ENCODE measurements at places on chromosomes 3 and 15.
A peak's percentile ranks its signal among the peaks of the same experiment; 100 is the strongest.

- peak; percentile 89 for DNase-seq
Measured at GRCh38 chr15:41944313-41944940, 27.9 kb downstream of the EHD4 start.

DNA sequence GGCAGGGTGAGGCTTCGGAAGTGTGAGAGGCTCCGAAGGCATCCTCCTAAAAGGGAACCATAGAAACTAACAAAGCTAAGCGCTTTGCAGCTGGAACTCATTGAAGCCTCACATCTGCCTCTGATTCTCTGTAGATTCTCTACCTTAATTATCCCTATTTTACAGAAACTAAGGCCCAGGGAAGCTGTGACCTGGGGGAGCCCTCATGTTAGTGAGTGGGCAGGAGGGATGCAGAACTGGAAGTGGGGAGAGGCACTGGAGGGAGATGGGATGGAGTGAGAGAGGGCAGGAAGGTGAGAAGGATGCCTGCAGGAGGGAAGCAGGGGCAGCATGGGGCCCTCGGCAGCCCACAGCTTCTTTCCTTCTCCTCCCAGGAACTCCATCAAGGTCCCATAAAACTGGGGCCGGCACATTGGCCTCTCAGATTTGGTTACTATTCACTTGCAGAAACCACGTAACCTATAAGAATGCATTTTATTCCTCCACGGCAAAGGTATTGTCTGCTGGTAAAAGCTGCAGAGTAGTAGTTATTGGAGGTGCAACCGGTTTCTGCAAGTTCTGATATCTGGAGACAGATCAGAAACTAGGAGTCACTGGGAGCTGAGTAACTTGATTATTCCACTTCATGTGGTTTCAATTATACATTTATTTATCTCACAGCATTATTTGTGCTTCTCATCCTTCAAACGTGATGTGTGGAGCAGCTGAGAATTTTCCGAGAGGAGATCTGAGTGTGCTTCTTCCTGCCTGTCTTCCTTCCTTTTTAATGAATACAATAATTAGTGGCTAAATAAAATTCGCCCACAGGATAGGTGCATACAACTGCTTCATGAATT, 24.0 kb upstream of the CHCHD6 start:
- no peak for DNase-seq

DNA sequence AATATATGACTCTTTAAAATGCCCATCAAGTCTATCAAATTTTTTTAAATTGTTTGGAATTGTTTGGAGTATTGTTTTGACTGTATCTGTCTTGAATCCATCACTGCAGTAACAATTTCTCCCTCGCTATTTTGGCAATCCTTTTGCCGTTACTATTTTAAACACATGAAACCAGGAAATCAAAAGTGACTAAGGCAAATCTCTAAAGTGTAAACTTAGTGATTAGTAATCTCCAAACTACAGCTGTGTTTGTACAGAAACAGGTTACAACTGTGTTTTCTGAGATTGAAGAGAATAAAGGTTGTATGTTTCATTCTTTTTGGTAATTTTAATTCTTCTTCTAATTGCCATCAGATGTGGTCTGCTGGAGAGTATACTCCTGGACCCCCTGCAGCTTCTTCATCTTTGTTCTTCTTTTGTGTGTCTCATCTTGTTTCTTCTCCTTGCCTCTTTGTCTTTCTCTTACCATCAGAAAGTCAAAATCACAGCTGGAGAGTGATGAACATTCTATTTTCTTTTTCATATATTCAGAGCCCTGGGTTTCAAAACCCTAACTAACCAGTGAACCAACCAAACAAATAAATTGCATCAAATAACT, 465.4 kb downstream of the RBMS3 start:
- no peak for DNase-seq

GRCh38 chr3:34078418-34078817, 280.0 kb downstream of the PDCD6IP start:
- DNase-seq: no peak

DNA sequence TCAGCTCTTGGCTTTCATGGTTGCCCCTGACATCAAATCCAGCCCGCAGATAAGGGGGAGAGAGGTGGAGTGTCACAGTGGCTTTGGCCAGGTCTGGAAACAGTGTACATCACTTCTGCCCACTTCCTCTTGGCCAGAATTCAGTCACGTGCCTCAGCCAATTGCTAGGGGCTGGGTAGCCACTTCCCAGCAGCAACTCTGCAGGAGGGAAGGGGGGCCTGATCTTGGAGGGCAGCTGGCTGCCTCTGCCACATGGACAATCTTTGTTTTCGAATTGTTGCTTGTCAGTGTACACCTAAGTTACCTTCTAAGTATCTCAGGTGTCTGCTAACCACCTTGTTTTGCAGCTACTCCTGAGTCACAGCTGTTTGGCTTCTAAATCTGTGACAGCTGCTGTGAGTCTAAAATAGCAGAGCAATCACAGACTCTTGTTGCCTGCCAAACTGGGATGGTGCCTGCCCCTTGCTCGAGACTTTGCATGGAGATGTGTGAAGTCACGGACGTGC, 41.0 kb upstream of the LIMD1 start:
- DNase-seq: no peak

DNA sequence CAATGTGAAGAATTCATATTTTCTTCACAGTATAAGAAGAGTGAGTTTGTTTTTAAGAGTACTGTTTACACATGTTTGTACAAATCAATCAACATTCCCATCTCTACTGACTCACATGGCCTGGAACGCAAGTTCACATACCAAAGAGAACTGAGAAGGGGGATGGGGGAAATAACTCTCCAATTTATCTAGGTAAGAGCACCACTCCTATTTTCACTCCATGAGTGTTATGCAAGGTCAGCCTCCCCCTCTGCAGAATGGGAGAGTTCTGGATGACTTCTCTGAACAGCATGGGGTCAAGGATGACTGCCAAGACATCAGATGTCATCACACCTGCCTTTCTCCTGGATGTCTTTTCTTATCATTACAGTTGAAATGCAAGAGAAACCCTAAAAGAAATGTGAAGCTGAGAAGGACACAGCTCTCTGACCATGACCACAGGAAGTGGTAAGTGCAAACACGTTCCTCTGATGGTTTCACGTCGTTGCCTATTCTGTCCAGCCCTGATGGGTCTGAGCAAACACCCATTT, 95.2 kb downstream of the SEMA6D start:
- peak; percentile 4 for DNase-seq

- DNase-seq: no peak
Measured at GRCh38 chr3:44334326-44334725, 4.2 kb upstream of the TCAIM start.

GRCh38 chr3:50111757-50112156, 23.0 kb downstream of the RBM5 start:
- no peak for DNase-seq

DNA sequence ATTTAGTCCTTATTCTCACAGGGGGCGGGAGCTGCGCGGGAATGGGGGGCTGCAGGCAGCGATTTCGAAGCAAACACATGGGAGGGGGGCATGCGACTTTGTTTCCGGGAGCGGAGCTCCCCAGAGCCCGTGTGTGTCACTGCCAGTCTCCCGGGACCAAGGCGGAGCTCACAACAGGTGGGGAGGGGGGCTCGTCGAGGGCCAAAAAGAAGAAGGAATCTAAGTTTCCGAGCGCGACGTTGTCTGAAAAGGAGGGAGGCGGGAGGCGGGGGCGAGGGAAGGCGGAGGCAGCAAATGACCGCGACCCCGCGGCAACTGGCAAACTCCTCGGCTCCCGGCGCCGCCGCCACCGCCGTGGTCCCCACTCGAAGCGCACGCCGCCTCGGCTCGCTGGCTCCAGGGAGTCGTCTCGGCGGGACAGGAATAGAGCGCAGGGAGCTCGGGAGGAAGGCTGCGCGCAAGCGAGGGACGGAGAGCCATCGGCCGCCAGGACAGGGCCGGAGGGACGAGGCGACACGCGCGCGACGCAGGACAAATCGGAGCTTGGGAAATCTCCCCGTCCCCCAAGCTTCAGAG, 1.4 kb downstream of the FOXP1 start:
- no peak for DNase-seq

DNA sequence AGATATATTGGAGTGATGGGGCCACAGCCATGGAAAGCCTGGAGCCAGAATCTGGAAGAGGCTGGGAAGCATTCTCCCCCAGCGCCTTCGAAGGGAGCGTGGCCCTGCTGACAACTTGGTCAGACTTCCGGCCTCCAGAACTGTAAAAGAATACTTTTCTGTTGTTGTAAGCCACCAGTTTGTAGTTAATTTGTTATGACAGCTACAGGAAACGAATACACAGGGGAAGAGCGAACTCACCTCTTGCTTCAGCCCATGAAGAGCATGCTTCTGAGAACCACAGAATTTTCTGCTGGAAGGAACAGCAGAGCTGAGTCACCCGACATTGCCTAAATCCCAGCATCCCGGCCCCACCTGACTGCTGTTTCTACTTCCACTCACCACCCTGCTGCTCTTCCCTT, 501.7 kb downstream of the SHQ1 start:
- peak; percentile 98 for DNase-seq

DNA sequence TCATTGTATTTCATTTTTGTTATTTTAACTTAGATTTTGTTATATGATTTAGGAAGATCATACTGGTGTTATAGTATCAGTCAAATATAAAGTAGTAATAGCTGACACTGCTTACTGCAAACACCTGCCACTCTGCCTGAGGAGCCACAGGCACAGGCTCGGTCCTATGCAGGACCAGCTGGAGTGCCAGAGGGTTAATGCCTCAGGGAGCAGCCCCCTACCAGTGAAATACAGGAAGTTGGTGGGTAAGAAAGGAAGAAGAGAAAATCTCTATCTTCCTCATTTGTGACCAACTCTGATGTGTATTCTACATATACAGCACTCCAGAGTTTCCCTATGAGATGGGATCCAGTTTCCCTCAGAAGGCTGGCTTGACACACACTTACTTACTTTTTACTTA, 593.3 kb downstream of the UNC13C start:
- no peak for DNase-seq

DNA sequence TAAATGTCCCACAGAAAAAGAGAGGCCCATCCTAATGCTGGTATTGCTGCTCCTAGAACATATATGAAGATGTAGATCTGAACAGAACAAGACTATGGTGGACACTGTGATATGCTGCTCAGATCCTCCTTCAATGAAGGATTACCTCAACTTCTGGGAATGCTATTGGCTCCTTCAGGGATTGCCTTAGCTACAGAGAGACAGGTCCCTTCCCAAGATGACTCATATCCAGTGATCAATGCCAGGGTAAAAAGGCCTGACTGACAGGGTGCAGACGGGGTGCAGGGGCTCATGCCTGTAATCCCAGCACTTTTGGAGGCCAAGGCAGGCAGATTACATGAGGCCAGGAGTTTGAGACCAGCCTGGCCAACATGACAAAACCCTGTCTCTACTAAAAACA, 20.5 kb upstream of the STAG1 start:
- DNase-seq: no peak

- no peak for DNase-seq
Measured at GRCh38 chr15:37075777-37076176, 24.6 kb downstream of the MEIS2 start.

DNA sequence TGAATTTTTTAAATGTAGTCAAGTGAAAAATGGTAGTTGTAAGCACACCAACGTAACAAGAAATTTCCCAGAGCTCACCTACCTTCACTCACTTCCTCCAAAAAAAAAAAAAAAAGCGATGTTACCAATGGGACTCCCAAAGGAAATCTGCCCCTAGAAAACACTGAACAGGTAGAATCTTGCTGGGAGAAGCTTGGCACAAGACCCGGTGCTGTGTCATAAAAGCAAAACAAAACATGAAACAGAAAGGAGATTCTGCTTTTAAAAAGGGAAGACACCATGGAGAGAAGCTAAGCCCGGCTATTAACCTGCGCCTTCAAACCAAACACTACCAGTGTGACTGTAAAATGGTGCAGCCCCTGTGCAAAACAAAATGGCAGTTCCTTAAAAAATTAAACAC, 40.5 kb downstream of the PGPEP1L start:
- no peak for DNase-seq

DNA sequence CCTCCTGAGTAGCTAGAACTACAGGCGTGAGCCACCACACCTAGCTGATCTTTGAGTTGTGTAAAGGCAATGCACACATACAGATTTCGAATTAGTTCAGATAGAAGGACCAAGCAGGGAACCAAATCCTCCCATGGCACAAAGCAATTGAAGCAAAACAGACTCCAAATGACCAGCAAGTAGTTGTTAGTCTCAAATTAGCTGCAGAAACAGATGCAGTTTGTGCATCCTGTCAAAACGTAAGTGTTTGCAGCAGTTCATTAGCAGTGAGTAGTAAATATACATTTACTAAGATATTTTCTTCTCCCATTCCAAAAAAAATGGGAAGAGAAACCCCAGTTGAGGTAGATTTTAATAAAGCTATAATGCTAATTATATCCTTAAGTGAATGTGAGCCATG, 15.8 kb upstream of the FAM174B start:
- no peak for DNase-seq

GRCh38 chr15:35768949-35769348, 223.0 kb upstream of the DPH6 start:
- no peak for DNase-seq

DNA sequence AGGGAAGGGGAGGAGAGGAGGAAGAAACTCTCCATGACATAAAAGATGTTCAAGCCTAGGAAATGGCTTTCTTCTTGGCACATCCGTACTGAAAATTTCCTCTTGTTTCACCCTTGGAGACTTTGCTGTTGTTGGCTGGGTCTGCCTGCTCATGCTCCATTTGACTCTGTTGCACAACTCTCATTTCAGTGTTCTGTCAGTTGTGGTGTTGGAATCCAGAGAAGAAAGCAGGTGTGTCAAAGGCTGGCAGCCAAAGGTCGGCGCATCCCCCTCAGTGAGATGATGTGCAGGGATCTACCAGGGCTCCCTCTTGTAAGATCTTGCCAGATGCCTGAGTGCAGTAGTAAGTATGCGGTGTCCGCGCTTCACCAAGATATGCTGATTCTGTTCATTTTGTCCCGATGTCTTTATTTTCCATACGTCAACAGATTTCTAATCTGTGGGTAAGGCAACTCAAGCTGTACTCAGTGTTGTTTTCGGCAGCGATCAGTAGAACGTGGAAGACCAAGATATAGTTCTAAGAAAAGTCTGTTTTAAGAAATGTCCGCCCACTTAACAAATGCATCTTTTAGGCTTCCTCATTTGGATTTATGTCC, 265.2 kb upstream of the GOLGA6L4 start:
- no peak for DNase-seq

GRCh38 chr3:65548848-65549625, 489.7 kb downstream of the MAGI1 start:
- no peak for DNase-seq

- DNase-seq: no peak
Measured at GRCh38 chr15:68957696-68958095, 27.4 kb downstream of the SPESP1 start.

GRCh38 chr3:143220741-143221140, 101.2 kb downstream of the CHST2 start:
- DNase-seq: no peak
